ENCODE measurements at places on chromosomes 5 and 9. TPM values are rescaled to one million over a fixed set of nuclear protein-coding genes. Genes with fewer than 3 reads are reported as not detected.

FOXD4L3 gene
- not detected for polyA plus RNA-seq

GRM6 gene
- 0.05 TPM for polyA plus RNA-seq

PRLR gene
- not detected for polyA plus RNA-seq

LRRTM2 gene
- polyA plus RNA-seq: 9.1 TPM

TLX3 gene
- polyA plus RNA-seq: not detected

CRB2 gene
- polyA plus RNA-seq: not detected

LCP2 gene
- 0.15 TPM for polyA plus RNA-seq

EPB41L4B gene
- 0.90 TPM for polyA plus RNA-seq

BHMT gene
- polyA plus RNA-seq: not detected

CYSRT1 gene
- 0.26 TPM for polyA plus RNA-seq

GRIN1 gene
- 26.3 TPM for polyA plus RNA-seq

NMUR2 gene
- not detected for polyA plus RNA-seq

SARDH gene
- polyA plus RNA-seq: not detected

OR13C4 gene
- not detected for polyA plus RNA-seq

PCDHGA2 gene
- polyA plus RNA-seq: 1.9 TPM

ACTBL2 gene
- not detected for polyA plus RNA-seq

CCDC187 gene
- not detected for polyA plus RNA-seq

PCDHGA10 gene
- polyA plus RNA-seq: 7.8 TPM

SPINK13 gene
- polyA plus RNA-seq: not detected

NFIB gene
- 16.4 TPM for polyA plus RNA-seq

BASP1 gene
- polyA plus RNA-seq: 4.6 TPM

BAAT gene
- polyA plus RNA-seq: 0.71 TPM

ASB6 gene
- 4.1 TPM for polyA plus RNA-seq

PDE8B gene
- 21.6 TPM for polyA plus RNA-seq

ZNF169 gene
- polyA plus RNA-seq: 3.3 TPM

IFNA13 gene
- polyA plus RNA-seq: not detected

PCDHGB5 gene
- polyA plus RNA-seq: not detected

Measured in Purkinje cell (primary cell).